ENCODE measurements at places on chromosomes 3 and 15.

- DNase-seq: peak; percentile 14
Observed at GRCh38 chr3:10753964-10754363, 62.1 kb upstream of the SLC6A11 start.

GRCh38 chr3:188979669-188980310 lies 192.0 kb upstream of the TPRG1 start:
- no peak for DNase-seq

GRCh38 chr15:38217191-38217595 lies 35.4 kb upstream of the SPRED1 start:
- DNase-seq: peak; percentile 14

DNA sequence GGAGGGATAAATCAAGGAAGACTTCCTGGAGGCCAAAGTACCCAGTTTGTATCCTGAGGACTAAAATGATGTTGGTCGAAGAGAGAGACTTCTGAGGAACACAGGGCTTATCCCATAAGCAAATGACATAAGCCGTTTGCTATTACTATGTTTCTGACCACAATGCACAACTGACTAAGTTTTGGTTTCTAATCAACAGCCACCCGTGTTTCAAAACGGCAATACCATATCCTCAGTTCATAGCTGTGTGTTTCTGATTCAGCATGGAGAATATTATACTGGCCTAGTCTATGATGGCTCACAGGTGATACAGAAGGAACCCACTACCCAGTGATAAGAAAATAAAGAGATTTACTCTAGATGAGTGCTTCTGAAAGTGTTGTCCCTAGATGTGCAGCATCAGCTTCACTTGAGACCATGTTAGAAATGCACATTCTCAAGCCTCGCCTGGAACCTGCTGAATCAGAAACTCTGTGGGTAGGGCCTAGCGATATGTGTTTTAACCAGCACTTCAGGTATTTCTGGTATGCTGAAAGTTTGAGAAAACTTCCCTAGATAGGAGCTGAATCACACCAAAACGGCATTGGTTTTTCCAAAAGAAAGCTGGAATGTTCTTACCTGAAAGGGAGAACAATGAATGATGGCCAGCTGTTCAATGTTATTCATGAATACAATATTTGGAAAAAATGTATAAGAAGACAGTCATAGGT lies 639.7 kb upstream of the NR2F2 start:
- DNase-seq: no peak

GRCh38 chr15:70379134-70379533 lies 281.4 kb upstream of the TLE3 start:
- DNase-seq: no peak

- no peak for DNase-seq
Observed at GRCh38 chr3:40741729-40742128, 217.0 kb downstream of the ZNF621 start.
